ENCODE measurements at places on chromosomes 1 and 21. TPM values are rescaled to one million over a fixed set of nuclear protein-coding genes. Genes with fewer than 3 reads are reported as not detected.

Gene MYOC
- not detected for total RNA-seq

Gene SPATA46
- total RNA-seq, result not detected

Gene TEX38
- total RNA-seq, result not detected

Gene PDE9A
- not detected for total RNA-seq

Gene DARS2
- 40.3 TPM for total RNA-seq

Gene SLC25A34
- total RNA-seq, result 1.1 TPM

Gene PGLYRP4
- total RNA-seq, result not detected

Gene C1QA
- total RNA-seq, result not detected

Gene RALGPS2
- total RNA-seq, result 16.5 TPM

Gene TMEM54
- 47.5 TPM for total RNA-seq

Gene FCRLA
- 0.43 TPM for total RNA-seq

Gene HSD3B2
- total RNA-seq, result not detected

Gene LINGO4
- total RNA-seq, result not detected

Gene TMPRSS3
- total RNA-seq, result 0.12 TPM

Gene RGS4
- total RNA-seq, result 49.7 TPM

Gene OR2T2
- not detected for total RNA-seq

Gene PDE4B
- not detected for total RNA-seq

Gene CSF3R
- not detected for total RNA-seq

Gene UBE2U
- not detected for total RNA-seq

Gene GBP5
- 0.07 TPM for total RNA-seq

Gene CR1L
- not detected for total RNA-seq

Gene NEGR1
- total RNA-seq, result not detected

Gene KCNE1
- not detected for total RNA-seq

Gene LCK
- not detected for total RNA-seq

Gene BCL2L15
- total RNA-seq, result 0.57 TPM

Measured in A172 (cell line).